ENCODE measurements at places on chromosomes 16 and 17.

DNA sequence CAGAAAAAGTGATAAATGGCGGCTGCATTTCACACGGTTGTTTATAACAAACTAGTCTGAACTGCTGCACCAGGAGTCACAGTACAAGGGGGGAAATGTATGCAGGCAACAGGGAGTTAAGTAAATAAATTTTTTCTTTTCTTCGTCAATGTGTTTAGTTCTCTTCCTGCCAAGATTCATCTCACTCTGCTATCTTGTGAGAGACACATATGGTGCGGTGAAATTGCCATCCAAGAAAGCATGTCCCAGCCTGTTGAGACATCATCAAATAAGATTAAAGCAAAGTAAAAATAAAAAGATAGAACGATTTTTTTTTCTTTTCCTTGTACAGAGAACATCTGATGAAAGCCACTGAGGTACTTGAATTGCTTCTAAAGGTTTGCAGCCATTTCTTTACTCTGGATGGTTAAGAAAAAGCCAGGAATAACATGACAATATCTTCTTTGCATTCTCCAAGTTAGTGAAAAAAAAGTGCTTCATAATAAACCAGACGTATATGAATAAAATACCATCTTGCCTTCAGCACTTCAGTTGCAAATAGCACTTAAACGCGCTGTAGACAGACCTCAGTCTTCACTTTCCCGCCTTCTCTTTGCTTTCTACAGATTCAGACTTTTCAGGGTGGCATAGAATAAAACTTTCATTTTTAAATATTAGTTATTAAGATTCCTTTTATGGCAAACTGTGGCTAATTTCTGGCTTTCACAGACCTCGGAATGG lies 506.2 kb upstream of the ZFHX3 start:
- no peak for DNase-seq

- DNase-seq: no peak
Measured at GRCh38 chr16:77450790-77451487, 16.1 kb upstream of the ADAMTS18 start.

GRCh38 chr16:2843526-2843925 lies 13.4 kb downstream of the ZG16B start:
- no peak for DNase-seq

- DNase-seq: no peak
Measured at GRCh38 chr16:88618182-88618955, 20.0 kb upstream of the IL17C start.

GRCh38 chr16:652454-653305 lies 3.5 kb downstream of the WDR90 start:
- no peak for DNase-seq

DNA sequence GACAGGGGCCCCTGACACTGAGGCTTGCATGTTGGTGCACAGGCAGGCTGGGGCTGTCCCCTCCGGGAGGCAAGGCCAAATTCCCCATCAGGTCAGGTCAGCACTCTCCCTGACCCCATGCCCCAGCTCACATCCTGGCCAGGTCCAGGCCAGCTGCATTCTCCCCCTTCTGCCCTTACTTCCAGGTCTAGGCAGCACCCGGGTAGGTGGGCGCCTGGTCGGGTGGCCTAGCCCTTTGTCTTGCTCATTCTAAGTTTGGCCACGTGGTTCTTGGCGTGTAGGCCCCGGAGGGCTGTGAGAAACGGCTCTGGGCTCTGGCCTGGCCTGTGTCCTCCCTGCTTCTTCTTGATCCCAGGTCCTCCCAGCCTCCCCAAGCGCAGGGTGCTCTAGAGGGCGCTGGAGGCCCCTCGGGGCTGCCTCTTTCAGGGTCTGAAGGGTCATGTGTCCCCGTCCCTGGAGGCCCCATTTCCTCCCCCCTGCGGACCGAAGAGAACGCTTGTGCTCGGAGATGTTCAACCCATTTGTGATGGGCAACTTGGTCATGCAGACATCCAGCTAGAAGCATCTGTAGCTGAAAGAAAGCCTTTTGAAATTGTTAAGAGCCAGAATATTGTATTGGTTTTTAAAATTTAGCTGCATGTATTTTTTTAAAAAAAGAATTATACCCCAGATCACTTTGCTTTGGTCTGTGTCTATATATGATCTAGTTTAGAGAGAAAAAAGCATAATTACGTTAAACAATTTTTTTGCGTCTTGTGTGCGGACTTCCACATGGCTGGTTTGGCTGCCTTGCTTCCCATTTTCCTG lies 6.7 kb downstream of the BAHCC1 start:
- no peak for DNase-seq

DNA sequence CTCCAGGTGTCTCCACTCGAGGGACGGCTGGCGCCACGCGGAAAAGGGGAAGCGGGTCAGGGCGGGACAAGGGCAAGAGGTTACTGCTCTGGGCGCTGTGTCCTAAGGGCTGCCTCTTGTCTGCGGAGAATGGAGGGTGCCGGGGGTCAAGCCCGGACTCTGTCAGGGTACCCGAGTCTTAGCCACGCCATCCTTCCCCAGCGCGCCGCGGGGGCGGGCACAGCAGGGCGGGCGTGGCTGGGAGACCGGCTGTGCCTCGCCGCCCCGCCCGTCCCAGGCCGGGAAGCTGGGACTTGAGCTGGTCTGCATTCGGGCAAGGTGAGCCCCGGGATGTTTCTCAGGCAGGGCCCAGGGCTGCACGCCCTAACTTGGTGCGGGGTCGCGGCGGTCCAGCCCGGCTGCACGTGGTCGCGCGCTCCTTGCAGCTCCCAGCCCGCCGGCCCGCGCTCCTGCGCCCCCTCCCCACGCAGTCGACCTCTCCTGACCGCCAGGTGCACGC lies 6.2 kb upstream of the ACTG1 start:
- DNase-seq: no peak

- no peak for DNase-seq
Measured at GRCh38 chr17:77948690-77949114, 9.8 kb upstream of the TNRC6C start.

DNA sequence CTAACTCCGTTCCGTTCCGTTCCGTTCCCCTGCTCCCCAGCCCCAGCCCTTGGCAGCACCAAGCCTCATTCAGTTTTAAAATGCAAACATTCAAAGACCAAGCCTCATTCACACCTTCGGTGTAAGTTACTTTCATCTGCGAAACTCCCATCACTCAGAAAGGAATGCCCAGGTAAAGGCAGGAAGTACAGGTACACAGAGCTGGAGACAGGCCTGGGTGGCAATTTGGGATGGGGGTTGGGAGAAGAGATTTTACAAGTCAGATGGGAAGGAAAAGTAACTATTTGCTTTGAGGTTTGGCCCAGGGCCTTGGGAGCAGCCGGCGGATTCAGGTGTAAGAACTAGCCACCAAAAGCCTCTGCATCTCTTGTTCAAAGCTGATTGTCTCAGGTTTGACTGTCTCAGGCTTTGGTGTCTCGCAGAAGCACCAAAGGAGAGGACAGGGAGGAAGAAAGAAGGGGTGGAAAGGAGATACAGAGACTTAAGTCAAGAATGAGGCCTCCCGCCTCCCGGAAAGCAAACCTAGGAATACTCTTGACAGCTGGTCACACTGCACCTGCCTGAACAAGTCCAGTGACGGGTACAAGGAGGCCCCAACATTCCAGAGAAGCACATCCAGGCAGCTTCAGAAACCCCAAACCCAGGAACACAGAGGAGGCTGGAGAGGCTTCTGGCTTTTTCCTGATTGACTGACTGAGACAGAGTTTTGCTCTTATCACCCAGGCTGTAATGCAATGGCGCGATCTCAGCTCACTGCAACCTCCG lies 54.7 kb downstream of the NXN start:
- DNase-seq: no peak

DNA sequence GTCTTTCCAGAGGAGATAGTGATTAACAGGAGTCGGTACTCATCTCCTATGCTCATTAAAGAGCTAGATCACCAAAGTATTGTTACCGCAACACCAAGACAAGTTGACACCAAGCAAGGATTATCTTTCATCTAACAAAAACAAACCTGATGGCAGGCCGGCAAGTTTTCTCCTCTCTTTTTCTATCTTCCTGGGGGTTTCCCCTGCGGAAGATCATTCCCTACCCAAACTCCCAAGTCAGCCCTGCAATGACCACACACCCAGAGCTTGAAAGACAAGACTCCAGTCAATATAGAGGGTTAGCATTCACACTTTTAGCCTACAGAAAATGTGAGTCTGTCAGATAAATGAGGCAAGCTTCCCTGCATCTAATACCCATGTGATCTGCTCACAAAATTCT lies 312.1 kb downstream of the SOX9 start:
- no peak for DNase-seq

DNA sequence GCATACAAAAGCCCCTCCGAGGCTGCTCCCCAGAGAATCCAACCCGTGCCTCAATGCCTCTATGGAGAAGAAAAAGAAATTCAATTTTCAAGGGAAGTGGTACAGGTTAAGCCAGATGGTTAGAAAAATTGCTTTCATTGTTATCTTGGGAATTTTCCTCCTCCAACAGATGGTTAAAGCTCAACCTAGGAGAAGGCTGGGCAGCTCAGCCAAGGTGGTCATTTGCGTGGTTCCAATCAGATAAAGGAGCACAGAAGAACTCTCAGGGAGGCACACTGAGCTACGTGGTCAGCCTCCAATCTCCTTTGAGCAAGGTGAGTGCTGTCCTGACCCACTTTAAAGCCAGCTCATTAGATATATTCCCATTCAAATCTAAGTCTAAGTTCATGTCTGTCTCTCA lies 106.7 kb downstream of the STX8 start:
- DNase-seq: no peak

DNA sequence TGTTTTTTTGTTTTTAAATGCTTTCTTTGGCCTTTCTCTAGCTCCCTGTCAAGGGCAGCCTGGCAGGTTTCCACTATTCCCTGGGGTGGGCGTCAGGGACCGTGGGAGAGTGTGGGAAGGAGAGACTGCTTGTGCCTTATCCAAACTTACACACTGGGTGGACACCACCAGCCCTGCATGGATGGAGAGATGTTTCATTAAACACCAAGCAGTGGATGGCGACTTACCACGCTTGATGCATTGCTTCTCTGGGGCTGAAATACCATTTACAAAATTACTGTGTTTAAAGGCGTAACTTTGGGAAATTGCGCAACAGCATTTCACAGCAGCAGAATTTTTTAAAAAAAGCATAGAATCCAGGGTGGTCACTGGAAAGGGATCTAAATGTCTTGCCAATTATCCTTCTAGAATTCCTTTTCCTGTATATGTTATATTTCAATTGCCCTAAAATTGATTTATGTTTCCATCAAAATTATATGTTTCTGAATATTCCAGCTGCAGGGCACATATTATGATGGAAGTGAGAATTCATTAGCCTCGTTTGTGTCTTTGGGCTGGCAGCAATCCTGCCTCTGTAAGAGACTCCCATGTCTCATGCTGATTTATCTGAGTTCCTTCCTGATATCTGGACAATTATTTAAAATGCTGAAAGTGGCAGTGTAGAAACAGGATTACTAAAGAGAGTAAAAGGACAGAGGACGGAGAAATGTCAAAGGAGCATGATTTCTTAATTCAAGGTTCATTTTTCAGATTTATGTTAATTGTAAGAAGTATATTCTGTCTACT lies 247.3 kb downstream of the GRIN2A start:
- no peak for DNase-seq

GRCh38 chr16:54847207-54847606 lies 83.5 kb upstream of the IRX5 start:
- DNase-seq: no peak

- no peak for DNase-seq
Measured at GRCh38 chr17:18016426-18016825, 22.5 kb downstream of the ATPAF2 start.

DNA sequence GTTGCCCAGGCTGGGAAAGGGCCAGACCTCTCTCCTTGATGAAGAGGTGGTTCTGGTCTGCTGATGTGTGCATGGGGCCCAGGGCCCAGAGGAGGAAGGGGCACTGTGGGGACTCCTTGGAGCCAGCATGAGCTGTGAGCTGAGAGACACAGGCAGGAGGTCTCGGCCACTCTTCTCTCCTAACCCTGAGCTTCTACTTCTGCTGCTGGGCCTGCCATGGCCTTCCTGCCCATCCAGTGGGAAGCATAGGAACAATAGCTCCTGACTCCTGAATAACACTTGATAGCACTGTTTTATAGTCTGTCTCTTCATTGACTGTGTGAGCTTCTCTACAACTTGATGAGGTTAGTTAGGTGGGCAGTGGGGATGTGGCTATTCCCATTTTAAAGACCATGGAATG lies 181.1 kb downstream of the UTP18 start:
- no peak for DNase-seq

DNA sequence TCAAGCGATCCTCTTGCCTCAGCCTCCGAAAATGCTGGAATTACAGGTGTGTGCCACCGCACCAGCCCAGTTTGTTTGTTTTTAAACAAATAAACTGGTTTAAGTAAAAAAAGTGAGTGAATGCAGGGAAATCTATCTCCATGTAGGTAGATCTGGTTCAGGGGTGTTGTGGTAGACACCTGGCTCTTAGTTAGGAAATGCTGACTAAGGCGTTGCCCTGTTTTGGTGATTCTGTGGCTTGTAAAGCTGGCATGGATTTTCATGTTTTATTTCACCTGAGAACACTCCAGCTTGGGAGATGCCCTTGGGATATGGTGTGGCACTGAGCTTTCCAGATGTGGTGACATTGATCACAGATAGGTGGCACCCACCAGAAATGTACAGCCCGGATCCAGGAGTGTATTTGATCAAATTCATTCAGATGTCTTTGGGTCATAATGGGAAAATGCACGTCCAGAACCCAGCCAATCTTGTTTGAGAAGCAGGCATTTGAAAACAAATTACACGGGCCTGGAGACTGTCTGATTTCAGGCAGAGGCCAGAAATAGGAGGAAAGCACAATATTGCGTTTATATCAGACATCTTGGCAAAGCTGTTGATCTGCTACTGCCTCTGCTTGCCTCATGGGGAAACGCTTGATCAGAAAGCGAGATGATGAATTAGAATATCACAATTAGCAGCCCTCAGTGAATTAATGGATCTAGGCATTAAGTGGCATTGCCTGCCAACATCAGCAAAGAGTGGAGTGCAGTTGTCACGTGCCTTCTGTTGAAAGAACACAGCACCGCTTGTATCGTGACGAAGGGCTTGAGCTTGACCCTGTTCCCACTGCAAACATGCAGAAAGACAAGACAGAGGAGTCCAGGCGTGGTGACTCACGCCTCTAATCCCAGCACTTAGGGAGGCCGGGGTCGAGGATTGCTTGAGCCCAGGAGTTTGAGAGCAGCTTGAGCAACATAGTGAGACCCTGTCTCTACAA lies 7.3 kb upstream of the IL34 start:
- no peak for DNase-seq

- DNase-seq: no peak
Measured at GRCh38 chr17:42065201-42065600, 14.8 kb upstream of the C17orf113 start.

DNA sequence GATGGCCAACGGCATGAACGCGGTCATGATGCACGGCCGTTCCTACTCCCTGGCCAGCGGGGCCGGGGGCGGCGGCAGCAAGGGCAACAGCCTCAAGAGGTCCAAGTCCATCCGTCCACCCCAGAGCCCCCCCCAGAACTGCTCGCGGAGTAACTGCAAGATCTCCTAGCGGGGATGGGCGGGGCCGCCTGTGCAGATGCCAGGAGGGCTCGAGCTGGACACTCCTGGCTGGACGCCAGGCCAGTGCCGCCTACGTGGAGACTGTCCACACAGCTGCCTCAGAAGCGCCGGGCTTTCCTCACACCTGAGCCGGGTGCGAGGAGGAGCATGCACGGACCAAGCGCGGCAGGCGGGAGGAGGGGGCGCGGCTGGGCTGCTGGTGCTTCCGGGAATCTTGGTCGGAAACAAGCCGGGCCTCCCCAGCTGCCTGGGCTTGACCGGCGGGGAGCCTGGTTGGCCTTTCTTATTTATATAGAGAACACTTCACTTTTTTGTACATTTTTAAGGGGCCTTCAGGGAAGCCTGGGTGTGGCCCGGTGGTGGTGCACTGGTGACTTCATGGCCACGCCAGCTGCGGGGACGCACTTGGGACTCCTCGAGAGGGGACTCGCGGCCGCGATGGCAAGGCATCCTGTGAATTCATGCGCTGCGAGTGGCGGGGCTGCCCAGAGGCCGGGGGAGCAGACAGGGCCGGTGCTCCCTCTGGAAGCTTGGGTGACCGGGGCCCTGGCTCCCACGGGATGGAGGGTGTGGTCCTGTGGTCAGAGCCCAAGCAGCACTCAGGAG lies 3.1 kb upstream of the WFIKKN1 start:
- DNase-seq: no peak

Measured in stimulated activated CD4-positive, alpha-beta T cell treated with anti-CD3 and anti-CD28 coated beads, Interleukin-2, amount 100 ng/mL, for 4 hours (primary cell).